ENCODE measurements at places on chromosomes 13 and 19.

GRCh38 chr13:97369261-97369893 is 64.6 kb upstream of the RAP2A start:
- no peak for DNase-seq

- no peak for DNase-seq
Observed at GRCh38 chr13:39263033-39263432, 224.8 kb downstream of the NHLRC3 start.

GRCh38 chr19:49860336-49861102 is 6.9 kb downstream of the PNKP start:
- DNase-seq: no peak

- DNase-seq: peak; percentile 49
Observed at GRCh38 chr13:24680258-24680920, at the start of gene ATP12A. TSS of gene ATP12A (plus strand) at chr13:24680408. CDS start at chr13:24680744, 336 bp downstream.

DNA sequence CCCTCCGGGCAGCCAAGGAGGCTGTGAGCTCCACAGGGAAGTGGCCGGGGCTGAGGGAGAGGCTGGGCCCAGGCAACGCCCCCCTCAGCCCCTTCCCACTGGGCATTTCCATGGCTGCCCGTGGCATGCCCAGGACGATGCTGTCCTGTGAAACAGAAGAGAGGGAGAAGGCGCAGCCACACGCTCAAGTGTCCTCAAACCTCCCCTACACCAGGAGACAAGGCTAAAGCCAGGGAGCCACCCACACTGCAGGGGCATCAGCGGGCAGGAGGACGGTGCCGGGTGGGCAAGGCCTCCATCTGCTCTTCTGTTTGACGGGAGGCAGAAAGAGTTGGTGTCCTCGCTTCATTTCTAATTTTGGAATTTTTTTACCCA is 14.2 kb upstream of the PROZ start:
- DNase-seq: no peak

- DNase-seq: no peak
Observed at GRCh38 chr13:48578516-48579164, 45.8 kb upstream of the RCBTB2 start.
